ENCODE measurements at places on chromosomes 5 and 9.

DNA sequence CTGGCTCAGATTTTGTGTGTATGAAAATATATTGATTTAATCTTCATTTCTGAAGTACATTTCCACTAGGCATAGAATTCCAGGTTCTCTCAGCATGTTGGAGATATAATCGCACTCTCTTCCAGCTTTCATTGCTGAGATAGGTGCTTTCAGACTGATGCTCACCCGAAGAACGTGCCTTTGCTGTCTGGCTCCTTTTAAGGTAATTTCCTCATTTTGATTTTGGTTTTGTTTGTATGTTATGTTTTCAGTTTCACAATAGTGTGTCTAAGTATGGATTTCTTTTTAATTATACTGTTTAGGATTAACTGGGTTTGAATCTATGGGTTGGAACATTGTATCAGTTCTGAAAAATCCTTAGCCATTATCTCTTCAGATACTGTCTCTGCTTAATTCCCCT, 132.0 kb upstream of the NFIB start:
- DNase-seq = no peak

GRCh38 chr9:21119093-21119770, 22.4 kb downstream of the IFNW1 start:
- DNase-seq = no peak

DNA sequence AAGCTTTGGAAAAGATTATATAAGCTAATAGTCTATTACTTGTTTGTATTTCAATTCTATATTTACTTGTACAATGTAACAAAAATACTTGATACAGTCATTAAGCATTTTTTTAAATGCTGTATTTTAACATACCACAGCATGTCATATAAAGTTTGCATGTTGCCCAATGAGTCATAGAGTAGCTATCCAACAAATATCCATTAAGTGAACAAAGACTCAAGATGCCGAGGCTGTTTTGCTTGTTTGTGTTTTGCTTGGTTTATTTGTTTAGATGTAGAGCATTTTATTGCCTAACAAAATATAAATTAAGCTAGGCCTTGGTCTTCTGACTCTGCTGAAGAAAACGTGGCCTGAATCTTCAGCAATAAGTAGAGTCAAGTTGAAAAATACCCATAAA, 1584.3 kb upstream of the NUDT12 start:
- DNase-seq = peak; percentile 16

DNA sequence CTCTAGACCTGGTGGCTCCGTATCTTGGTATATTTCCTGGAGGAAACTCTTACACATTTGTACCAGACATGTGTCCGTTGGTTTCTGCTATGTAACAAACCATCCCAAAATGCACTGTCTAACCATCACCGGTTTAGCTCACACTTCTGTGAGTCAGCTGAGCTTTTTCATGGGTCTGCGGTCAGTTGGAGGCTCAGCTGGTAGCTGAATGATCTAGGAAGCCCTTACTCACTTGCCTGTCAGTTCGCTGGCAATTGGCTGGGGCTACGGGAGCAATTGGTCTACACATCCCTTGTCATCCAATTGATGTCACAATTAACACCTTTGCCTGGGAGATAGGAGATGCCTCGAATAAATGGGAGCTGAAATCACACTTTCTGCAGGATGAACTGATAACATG, 11.6 kb upstream of the WHRN start:
- DNase-seq = peak; percentile 69

GRCh38 chr9:98755006-98755618, 41.2 kb downstream of the ANKS6 start:
- no peak for DNase-seq

DNA sequence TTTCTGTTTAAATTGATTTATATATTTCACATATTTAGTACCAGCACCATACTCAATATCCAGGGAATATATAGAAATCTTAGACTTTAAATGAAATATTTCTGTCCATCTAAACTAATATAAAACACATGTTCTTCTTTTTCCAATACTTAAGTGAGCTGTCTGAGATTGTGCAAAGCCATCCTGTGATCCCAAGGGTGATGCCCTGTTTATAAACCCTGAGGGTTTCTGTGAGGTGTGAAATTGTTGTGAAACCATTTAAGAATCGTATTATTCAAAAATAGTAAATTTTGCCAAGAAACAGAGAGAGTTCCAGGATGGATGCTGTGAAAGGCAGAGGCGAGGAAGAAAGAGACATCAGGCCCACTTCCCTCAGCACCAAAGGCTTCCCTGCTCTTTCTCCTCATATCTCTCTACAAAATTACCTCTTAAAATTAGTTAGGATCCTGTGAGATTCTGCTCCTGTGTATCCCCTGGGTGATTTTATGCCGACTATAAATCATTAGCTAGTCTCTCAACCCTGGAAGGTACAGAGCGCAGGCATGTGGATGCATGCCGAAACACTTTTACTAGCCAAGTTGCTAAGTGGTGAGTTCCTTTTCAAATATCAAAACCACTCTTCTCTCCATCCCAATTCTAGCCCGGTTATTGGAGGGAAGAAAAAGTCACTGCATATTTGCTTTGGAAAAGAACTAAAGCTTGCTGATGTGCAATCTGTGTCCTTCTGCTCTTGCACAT, 183.0 kb downstream of the GLIS3 start:
- peak; percentile 56 for DNase-seq

GRCh38 chr5:173815571-173815970, 72.6 kb upstream of the CPEB4 start:
- DNase-seq = no peak

DNA sequence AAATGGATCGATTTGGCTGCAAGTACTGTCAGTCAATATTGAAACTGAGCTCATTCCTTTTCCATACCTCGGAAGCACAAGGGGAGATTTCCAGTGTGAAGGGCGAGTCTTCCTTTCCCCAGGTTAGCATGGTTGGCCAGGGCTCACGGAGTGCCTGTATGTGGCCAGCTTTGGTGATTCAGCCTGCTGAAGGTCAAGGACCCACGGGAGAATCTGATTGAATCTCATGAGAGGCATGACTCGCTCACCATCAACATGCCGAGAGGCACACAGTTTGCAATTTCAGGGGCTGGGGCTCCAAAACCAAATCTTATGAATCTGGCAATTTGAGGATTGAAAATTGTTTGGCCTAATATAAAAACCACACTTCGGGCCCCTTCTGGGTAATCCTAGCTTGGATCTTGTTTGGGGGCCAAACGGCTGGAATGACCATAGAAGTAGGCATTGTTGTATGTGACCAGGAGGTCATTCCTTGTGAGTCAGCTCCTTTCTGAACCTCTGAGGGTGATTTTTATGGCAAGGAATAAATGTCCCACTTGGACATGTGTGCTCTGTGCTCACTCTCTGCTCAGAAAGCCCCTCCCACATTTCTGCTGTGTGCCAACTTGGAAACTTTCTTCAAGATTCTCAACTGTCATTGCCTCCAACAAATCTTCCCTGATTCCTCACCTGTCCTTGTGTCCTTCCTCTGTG, 69.8 kb downstream of the DOCK2 start:
- peak; percentile 70 for DNase-seq

DNA sequence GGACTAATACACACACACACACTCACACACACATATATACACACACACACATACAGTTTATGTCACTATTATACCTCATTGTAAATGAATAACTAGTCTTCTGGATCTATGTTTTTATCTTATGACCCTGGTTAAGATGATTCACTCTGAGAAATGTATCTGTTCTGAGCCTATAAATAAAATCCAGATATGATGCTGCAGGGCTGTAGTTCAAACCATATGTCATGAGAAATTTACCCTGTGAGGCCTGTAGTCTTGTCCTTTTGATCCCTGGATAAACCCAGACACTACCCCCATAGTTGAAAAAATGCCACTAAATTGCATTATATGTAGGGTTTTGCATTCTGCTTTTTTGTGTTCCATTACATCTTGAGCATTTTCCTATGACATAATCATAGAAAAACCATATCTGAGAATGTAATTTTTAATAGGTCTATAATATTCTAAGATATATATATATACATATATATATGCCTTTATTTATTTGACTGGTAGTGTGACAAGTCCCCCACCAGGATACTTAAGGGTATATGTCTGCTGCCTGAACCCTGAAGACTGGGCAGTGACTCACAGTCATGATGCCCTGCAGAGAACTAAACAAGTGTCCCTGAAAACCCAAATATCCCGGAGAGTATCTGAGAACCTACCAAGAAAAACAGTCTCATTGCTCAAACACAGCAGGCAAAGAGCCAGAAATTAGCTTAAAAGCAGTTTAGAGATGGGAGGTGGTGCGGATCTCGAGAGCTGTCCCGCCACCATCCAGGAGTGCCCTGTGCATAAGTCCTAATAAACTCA, 18.4 kb upstream of the ALDOB start:
- no peak for DNase-seq

GRCh38 chr9:110640736-110641135, 27.9 kb upstream of the MUSK start:
- peak; percentile 29 for DNase-seq

DNA sequence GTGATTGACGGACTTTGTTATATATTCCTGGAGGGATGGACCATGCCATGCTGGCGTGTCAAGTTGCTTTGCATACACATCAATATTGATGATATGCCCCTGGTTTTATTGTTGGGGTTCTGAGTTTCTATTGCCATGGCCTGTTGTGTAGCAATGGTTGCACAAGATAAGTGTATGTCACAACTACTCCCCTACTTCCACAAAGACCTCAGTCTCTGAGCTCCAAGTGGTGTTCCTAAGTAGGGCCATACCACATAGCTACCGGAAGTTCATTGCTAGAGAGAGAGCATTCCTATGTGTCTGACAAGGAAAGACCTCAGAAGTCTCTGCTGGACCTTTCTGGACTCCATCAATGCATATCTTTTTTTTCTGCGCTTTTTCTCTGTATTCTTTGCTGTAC, 19.8 kb downstream of the TXNDC8 start:
- no peak for DNase-seq

DNA sequence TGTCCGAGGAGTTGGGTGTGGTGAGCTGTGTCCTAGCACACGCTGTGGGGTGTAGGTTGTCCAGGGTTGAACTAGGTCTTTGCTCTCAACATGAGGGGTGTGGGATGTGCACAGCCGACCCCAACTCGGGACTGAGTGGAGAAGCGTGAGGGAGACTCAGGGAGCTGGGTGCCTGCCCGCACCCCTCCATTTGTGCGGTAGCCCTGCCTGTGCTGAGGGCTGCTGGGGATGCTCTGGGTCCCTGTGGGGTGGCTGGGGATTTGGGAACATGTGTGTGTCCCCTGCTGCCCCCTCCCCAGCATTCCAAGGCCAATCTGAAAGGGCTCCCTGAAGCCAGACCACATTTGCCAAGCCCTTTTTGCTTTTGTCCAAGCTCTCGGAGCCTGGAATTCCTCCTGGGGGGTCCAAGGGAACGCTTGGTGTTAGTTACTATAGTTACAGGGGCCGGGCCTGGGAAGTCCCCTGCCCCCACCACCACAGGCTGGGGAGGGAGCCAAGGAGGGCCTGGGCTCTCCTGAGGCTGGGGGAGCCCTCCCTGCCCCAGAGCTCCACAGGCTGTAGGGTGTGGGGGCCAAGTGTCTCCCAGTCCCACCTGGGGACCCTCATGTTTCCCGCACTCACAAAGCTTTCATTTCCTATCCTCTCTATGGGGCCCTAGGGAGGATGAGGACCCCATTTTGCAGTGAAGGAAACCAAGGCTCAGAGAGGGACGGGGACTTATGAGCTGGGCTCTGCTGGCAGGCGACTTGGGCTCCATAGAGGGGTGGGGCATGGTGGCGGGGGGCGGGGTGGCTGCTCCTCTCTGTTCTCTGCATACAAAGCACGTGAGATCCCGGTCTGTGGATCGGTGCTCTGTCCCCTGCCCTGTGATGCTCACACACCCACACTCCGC, 1.1 kb downstream of the CRB2 start:
- no peak for DNase-seq

Measured in amniotic epithelial cell (primary cell).